DMS53 (cell line): ENCODE measurements at places on chromosomes 5 and 9.

GRCh38 chr9:133119846-133120500 lies 1.1 kb downstream of the RALGDS start:
- peak; percentile 56 for DNase-seq

DNA sequence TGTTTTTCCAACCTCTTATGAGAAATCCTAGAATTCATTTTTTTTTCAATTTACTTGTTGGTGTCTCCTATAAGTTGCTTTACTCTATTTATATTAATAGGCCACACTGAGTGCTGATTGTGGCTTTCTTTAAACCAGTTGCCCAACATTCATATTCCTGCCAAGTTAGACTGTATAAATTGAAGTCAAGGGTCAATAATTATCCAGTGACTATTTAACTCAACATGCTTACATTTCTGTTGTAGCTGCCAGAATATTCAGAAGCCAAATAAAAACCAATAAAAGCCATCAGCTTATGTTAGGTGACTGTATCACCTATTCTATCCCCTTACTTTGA lies 169.0 kb downstream of the PTPRD start:
- no peak for DNase-seq

DNA sequence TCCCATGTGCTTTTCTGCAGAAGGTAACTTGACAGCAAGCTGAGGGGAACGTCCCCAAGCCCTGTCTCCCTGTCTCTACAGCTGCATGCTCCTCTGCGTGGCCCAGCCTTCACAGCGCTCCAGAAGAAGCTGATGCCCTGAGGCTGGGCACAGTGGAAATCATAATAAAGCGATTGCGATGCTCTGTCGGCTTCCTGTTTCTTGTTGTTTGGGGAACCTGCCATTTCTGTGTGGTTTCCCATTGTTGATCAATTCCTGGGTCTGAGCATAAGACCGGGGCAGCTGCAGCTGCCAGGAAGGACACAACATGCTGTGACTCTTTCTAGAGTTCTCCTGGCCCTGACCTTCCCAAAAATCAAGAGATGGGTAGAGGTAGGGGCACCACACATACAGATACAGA lies 7.2 kb upstream of the DNAJB5 start:
- DNase-seq = no peak

DNA sequence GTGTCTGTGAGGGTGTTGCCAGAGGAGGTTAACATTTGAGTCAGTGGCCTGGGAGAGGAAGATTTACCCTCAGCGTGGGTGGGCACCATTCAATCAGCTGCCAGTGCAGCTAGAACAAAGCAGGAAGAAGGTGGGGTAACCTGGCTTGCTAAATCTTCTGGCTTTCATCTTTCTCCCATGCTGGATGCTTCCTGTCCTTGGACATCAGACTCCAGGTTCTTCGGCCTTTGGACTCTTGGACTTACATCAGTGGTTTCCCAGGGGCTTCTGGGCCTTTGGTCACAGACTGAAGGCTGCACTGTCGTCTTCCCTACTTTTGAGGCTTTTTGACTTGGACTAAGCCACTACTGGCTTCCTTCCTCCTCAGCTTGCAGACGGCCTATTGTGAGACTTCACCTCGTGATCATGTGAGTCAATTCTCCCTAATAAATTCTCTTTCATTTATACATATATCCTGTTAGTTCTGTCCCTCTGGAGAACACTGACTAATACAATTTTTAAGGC lies 38.1 kb downstream of the PBX3 start:
- no peak for DNase-seq
